ENCODE measurements at places on chromosomes 6 and 20.

DNA sequence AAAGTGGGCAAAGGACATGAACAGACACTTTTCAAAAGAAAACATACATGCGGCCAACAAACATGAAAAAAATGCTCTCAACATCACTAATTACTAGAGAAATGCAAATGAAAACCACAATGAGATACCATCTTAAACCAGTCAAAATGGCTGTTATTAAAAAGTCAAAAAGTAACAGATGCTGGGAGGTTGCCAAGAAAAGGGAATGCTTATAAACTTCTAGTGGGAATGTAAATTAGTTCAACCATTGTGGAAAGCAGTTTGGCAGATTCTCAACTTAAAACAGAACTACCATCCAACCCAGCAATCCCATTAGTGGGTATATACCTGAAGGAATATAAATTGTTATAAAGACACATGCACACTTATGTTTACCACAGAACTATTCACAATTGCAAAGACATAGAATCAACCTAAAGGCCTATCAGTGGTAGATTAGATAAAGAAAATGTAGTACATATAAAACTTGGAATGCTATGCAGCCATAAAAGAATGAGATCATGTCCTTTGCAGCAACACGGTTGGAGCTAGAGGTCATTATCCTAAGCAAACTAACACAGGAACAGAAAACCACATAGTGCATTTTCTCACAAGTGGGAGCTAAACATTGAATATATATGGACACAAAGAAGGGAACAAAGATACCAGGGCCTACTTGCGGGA is 16.3 kb downstream of the CENPQ start:
- no peak for DNase-seq

- DNase-seq: no peak
Observed at GRCh38 chr6:149014631-149015534, 268.1 kb downstream of the UST start.

GRCh38 chr20:1700990-1701389 is 43.4 kb upstream of the SIRPG start:
- no peak for DNase-seq

GRCh38 chr6:170347091-170347490 is 40.5 kb downstream of the FAM120B start:
- DNase-seq: no peak

GRCh38 chr6:10309457-10310329 is 105.2 kb downstream of the TFAP2A start:
- no peak for DNase-seq

DNA sequence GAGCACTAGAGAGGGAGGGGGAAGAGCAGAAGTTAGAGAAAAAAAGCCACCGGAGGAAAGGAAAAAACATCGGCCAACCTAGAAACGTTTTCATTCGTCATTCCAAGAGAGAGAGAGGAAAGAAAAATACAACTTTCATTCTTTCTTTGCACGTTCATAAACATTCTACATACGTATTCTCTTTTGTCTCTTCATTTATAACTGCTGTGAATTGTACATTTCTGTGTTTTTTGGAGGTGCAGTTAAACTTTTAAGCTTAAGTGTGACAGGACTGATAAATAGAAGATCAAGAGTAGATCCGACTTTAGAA is 2.0 kb downstream of the ID4 start:
- DNase-seq: no peak

DNA sequence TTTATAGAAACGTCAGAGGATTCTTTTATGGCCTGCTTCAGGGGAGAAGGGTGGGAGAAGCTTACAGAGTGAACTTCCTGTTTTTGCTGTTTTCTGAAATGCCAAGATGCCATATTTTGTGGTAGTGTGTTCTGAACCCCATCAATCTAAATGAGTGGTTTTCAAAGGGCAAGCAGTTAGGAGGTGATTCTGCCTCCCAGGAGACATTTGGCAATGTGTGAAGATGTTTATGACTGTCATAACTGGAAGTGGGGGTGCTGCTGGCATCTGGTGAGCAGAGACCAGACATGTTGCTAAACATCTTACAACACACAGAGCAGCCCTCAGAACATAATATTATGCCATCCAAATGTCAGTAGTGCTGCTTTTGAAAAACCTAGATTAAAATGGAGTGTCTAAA is 6.0 kb upstream of the PRL start:
- DNase-seq: no peak

GRCh38 chr6:56794421-56794820 is 151.7 kb upstream of the DST start:
- DNase-seq: no peak

GRCh38 chr6:104434519-104434918 is 425.2 kb downstream of the HACE1 start:
- no peak for DNase-seq

DNA sequence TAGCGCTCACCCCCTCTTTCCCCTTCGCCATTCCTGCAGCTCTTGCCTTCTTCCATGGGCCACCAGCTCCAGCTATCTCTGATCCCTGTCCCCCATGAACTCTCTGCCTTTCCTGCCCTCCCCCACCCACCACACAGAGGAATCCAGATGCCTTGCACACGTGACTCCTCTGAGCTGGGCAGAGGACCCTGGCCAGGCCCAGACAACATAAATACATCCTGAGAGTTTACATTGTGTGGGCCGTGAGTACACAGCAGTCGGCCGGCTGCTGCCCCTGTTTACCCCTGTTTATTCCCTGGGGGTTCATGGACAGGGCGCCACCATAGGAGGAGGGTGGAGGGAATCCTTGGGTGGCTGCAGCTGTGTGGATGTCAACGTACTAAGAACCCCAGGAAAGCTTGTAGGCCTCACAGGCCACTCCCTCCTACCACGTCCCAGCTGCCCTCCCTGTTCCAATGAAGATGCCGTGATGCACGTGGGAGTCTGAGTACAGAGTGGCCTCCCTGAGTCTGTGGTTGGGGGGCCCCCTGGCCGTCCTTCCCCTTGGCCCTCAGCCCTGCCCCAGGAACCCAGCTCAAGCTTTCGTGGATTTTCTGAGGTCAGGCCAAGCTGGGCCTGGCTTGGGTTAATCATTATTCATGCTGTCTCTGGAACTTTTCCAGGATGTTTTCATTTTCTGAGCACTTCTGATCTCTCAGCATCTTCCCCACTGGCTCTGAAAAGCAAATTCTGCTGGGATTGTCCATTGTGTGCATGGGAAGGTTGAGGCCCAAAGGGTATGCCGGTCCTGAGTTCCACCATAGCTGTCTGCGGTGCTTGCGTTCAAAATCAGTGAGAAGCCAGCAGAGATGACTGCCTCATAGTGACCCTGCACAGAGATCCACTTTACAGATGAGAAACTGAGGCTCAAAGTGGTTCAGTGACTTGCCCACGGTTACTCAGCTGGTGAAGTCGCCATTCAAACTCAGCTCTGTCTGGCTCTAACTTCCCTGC is 136.3 kb downstream of the MRPL14 start:
- DNase-seq: no peak

DNA sequence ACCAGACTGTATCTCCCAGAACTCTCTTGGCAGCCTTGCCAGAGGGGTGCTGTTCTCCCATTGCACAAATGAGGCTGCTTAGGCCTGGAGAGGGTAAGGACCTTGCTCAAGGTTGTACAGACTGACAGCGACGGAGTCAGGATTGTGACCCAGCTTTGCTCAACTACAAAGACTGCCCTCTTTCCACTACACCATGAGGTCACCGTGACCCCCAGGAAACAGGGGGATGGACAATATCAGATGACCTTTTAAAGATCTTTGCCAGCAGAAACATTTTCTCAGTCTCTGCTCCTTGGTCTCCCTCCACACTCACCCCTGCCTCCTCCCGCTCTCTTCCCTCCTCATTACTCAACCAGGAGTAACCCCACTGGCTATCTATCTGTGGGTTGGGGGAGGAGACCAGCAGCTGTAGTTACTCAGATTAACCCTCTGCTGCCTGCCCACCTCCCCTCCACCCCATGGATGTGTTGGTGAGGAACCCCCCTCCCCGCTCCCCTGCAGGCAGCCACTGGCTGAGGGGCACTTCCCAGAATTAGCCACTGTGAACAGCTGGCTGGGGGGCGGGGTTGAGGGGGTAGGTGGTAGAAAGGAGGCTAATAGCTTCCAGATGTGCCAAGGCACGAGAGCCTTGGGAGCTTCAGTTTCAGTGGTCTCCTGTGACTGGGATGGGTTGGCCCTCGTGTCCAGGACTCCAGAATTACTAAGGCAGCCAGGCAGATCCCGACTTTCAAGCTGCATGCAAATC is 26.9 kb upstream of the MRPS18A start:
- no peak for DNase-seq

- no peak for DNase-seq
Observed at GRCh38 chr6:164099269-164099865, 684.8 kb downstream of the QKI start.

DNA sequence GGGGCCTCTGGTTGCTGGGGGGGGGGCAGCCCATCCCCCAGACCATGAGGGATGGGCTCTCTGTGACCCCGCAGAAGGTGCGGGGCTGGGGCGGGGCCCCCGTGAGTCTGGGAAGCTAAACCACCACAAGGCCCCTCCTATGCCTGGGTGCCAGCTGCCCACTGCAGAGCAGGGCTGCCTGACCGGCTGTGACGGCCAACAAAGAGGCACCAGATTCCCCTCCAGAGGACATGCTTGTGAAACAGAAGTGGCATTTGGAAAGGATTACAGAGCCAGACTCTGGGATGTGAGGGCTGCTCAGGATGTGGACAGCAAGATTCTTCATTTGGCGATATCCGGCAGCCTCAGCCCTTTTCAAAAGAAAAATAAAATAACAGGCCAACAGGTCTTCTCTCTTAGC is 16.5 kb upstream of the NTSR1 start:
- DNase-seq: no peak

- no peak for DNase-seq
Observed at GRCh38 chr20:46920114-46920513, 25.5 kb downstream of the EYA2 start.

- DNase-seq: no peak
Observed at GRCh38 chr6:24920136-24920535, 15.6 kb downstream of the RIPOR2 start.

- DNase-seq: no peak
Observed at GRCh38 chr6:163958646-163959045, 544.1 kb downstream of the QKI start.

DNA sequence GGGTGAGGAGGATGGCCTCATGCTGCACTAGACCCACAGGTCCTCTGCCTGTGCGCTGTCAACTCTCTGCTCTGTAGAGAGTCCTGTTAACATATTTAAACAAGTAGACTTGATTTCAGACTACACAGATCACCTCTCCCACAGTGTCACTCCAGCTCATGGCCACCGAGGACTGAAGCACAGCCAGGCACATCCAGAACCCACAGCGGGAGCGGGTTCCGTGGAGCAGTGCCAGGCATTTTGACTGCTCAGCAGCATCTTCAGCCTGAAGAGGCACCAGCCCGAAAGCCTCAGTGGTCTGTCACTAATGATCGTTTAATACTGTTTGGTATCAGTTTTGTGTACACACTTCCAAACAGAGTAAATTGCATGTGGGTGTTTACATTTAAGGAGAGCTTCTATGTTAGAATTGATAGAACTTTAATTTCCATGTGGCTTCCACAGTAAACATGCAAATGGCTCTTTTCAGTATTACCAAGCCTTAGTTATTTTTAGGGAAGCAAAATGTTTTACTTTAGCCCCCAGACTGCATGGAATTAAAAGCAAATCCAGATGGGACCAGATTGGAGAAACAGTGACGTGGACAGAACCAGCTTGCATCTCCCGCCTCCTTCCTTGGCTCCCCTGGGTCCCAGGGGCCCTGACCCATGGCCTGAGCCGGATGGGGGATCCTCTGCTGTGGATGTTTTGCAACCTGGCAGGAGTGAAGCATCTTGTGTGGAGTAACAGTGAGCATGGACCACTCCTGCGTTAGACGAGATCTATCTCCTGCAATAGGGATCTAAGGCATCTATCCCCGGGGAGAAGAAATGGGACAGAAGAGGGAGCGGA is 196.7 kb upstream of the CDH4 start:
- no peak for DNase-seq

Measured in epithelial cell of proximal tubule (primary cell).